ENCODE measurements at places on chromosomes 1 and 21. TPM values are rescaled to one million over a fixed set of nuclear protein-coding genes. Genes with fewer than 3 reads are reported as not detected.

Gene PGBD5
- 0.11 TPM for total RNA-seq

Gene FAM3B
- not detected for total RNA-seq

Gene ADAR
- total RNA-seq, result 332 TPM

Gene TLR5
- total RNA-seq, result 0.21 TPM

Gene CHAF1B
- 33.2 TPM for total RNA-seq

Gene SPATA21
- total RNA-seq, result not detected

GRCh38 chr1:116521186-116521585 lies 49.6 kb downstream of the CD58 start:
- DNase-seq, result no peak

DNA sequence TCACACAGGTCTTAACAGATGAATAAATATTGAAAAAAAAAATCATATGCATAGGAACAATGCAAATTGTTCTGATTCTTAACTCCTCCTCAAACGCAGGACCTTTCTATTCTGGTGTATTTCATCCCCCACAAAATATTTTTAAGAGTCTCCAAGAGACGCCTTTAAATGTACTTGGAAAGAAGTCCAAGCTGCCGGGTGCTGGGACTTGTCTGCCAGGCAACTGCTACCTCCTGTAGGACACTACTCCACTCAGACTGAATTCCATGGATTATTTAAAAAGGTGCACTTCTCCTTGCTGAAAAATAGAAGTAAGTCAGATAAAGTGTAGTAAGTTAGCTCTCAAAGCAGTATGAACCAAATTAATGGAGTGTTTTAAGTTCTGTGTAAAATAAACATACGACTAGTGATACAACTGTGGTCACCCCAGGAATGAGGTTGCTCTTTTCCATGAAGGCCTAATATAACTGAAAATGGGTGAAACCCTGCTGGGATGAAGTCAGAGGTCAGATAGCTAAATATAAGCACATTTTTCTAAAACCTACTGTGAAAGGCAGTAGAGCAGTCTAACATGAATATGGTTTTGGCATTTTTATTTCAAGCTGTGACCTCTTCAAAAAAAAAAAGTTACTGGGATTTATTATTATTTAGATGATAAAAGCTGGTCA lies 189.2 kb upstream of the PBX1 start:
- no peak for DNase-seq

GRCh38 chr1:119253366-119253765 lies 112.9 kb upstream of the WARS2 start:
- DNase-seq, result no peak

DNA sequence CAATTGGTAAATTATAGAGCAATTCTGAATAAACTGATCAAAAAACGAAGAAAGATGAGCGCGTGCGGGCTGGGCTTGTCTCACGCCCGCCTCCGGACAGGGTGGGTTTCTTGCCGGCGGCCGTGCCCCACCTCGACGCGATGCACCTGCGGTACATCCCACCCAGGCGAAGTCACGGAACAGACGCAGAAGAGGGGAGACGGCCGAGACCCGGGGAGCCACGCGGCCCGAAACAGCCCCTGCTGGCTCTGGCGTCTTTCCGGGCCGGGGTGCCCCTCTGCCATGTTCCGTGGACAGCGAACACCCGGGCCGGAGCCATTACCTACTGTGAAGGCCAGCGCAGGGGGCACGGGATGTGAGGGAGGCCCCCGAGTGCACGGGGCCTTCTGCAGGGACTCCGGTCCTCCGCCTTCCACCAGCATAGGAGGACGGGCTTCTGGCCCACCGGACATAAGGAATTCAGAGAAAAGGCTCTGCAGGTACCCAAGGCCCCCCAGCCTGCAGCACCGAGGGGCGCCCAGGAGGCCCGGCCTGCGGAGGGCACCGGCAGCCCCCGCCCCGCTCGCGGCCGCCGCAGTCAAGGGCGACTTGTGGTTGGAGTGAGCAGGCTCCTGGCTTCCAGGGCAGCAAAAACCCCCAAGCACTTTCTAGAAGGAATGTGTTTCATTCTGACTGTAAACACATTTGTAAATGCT lies 7.6 kb upstream of the C1QTNF12 start:
- no peak for DNase-seq

GRCh38 chr1:175788586-175789252 lies 45.3 kb upstream of the TNR start:
- DNase-seq, result no peak

DNA sequence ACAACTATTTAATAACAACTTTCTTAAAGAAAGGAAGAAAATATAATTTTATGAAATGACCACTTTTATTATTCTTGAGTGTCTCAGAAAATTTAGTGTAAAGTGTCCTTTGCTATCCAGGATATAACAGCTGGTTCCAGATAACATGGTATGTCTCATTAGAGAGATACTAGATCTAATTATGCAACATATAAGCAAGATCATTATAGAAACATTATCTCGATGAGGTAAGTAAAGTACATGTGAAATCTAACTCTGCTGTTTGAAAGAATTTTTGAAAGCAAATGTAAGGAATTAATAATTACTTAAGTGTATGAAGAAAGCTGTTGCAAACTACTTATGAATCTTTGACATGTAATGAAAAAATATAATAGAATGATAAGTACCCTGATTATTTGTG lies 887.4 kb upstream of the CXADR start:
- DNase-seq, result no peak

- no peak for DNase-seq
These were observed 298.3 kb downstream of the MATN1 start for GRCh38 chr1:30425046-30425445.

DNA sequence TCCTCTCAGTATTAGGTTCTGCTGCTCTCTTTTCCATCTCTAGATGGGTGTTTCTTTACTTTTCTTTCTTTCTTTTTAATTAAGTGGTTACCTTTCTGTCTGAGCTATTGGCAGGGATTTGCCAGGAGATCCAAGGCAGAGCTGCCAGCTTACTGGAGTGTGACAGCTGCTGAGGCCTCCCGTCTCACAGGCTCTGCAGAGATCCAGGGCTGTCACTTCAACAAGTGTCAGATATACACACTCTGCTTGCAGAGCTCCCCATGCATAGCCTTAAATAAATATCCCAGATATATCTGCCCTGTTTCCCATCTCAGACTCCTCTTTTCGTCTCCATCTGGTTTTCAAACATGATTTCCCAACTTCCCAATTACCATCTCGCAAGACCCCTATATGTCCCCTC lies 124.3 kb downstream of the NOS1AP start:
- DNase-seq, result no peak

GRCh38 chr1:235767795-235768194 lies 98.9 kb downstream of the LYST start:
- no peak for DNase-seq

GRCh38 chr1:212700892-212701819 lies 1.5 kb upstream of the BATF3 start:
- DNase-seq, result peak; percentile 63

GRCh38 chr1:232489256-232489655 lies 140.7 kb downstream of the SIPA1L2 start:
- no peak for DNase-seq

DNA sequence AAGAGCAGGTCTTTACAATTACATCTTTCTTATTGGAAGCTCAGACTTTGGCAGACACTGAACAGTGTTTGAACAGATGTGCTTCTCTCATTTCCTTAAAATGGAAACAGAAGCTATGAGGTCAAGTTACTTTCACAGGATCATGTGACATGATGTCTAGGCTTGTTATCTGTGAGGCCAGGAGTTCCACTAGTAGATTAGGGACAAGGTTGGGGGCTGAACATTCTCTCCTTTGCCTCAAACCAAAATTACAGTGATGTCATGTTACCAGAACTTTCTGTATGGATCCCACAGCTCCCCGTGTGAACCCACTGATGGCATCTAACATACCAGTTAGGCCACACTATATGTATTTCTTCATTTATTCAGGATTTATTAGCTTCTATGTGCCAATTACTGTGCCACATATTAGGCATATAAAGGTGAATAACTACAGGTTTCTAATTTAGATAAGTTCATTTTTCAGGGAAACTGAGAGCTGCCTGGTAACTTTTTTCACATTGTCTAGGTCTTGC lies 6.0 kb downstream of the DYNLT5 start:
- no peak for DNase-seq

DNA sequence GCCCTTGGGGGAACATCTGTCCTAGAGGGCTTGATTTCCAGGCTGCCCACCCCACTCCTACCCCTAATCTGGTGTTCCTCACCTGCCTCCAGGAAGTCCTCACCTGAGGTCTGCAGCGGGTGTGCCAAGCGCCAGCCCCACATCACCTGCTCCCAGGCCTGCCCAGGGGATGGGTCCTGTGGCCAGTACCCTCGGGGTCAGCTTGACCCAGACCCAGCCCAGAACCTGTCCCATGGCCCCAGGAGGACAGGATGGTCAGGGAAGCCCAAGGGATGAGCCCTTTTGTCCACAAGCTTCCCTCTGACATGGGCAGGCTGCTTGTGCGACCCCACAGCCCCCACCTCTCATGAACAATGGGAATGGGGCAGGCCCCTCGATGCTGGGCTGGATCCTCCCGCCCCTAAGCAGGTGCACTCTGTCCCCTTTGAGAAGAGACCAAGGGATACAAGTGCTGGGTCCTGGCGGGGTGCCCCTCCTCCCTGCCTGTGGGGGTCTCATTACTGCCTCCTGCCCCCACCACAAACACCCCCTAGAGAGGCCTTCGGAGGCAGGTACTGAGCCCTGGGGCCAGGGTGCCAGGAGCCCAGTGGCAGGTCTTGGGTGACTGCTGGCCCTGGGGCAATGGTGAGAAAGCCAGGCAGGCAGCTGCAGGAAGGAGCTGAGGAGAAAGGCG lies 3.2 kb downstream of the MIB2 start:
- DNase-seq, result no peak

Measured in activated CD4-positive, alpha-beta T cell treated with anti-CD3 and anti-CD28 coated beads for 36 hours (primary cell).